ENCODE measurements at places on chromosomes 4 and X.

- no peak for DNase-seq
Measured at GRCh38 chr4:22522706-22523501, 7.0 kb upstream of the ADGRA3 start.

GRCh38 chr4:173424899-173425805 is 26.2 kb upstream of the SCRG1 start:
- DNase-seq = no peak

GRCh38 chr4:10623862-10624261 is 60.7 kb downstream of the CLNK start:
- no peak for DNase-seq

- no peak for DNase-seq
Measured at GRCh38 chr4:53424280-53424679, 46.8 kb downstream of the FIP1L1 start.

GRCh38 chr4:156725257-156725656 is 246.3 kb downstream of the PDGFC start:
- peak; percentile 80 for DNase-seq

GRCh38 chr4:21947791-21948346 is 703 bp downstream of the KCNIP4 start:
- DNase-seq = no peak

- no peak for DNase-seq
Measured at GRCh38 chr4:173182403-173182802, 13.8 kb downstream of the GALNT7 start.

- no peak for DNase-seq
Measured at GRCh38 chr4:39597695-39598381, 40.8 kb downstream of the SMIM14 start.

DNA sequence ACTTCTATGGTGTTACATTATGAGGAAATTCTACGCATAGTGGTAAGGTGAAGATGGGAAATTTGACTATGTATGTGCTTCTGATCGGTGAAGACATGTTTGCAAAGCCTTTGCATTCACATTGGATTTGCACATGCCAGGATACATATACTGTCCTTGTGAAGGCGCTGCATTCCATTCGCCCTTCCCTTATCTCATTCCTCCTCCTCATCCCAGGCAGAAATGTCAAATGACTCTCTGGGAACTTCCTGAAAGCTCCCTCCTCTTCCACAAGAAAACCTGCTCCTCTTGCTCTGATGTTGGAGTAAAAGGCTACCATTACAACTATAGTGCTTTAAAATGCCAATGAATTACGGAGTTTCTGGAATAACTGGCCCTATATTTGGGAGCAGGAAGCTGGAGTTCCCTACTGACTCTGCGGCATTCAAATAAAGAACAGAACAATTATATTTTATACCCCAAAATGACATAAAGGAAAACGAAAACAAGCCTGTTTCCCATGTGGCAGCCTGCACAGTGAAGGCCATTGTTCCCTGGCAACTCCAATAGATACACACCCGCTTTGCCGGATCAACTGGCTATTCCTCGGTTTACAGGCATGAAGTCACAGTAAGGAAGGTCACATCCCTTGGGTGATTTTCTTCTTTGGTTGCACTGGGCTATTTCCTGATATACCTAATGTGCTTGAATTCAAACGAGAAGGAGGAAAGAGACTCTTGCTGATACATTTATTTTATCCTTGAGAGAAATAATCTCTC is 84.5 kb downstream of the AREG start:
- DNase-seq = no peak

GRCh38 chrX:152276277-152276676 is 137.9 kb upstream of the MAGEA10 start:
- DNase-seq = no peak

- no peak for DNase-seq
Measured at GRCh38 chr4:79980448-79980847, 92.6 kb downstream of the ANTXR2 start.

DNA sequence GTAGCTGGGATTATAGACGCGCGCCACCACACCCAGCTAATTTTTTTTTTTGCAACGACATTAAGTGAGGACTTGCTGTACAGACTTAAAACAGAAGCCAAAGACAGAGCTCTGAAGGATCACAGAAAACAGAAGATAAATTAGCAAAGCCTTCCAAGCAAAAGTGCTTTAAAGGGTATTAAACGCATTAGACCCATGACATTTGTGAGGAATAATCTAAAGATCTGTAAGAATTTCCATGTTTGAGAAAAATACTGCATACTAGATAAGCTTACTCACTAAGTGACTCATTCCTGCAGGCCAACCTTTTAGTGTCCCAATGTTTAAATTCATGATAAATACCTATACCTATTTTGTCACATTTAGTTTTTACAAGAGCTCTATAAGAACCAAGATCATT is 27.4 kb downstream of the SMARCA1 start:
- DNase-seq = no peak

DNA sequence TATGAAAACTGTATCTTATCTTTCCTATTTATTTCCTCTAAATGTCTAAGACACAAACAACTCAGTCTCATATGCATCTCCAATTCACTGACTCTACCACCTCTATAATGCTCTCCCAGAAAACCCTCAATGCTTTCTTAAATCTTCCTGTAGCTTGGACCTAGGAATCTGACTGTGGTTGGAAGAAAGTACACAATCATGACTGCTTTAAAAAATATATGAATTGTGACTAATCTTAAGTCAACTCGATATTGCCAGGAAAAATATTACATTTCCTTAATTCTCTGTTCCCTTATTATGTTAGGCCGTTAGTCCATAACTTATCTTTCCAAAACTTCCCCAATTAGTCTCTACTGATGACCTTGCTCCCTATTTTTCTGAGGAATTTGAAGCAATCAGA is 87.0 kb downstream of the SPCS3 start:
- no peak for DNase-seq

- no peak for DNase-seq
Measured at GRCh38 chr4:56115898-56116297, 167.2 kb downstream of the CEP135 start.

DNA sequence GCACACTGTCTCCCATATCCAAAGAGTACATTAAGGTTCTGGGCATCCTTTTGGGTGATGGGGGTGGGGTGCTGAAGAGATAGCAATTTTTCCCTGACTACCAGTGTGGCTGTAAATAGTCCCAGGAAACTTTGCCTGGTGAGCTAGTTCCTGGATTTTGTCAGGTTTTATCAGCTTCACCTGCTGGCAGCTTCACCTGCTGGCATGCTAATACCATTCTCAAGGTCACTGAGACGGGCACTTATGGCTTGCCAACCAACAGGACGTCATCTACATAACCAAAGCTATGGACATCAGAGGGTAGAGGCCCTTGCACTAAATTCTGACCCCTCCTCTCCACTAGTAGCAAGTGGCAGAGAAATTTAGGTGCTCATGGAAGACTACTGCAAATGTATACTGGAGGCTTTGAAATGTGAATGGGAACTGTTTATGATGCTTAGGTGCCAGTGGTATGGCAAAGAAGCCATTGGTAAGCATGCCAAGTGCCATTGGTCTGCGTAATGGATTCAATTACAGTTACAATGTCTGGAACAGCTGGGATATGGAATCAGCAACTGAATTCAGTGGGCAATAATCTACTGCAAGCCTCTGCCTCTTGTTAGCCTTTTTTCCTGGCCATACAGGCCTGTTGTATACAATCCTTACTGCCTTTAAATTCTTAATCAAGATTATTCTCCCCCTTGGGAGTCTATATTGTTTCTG is 71.6 kb upstream of the SH3RF1 start:
- no peak for DNase-seq

DNA sequence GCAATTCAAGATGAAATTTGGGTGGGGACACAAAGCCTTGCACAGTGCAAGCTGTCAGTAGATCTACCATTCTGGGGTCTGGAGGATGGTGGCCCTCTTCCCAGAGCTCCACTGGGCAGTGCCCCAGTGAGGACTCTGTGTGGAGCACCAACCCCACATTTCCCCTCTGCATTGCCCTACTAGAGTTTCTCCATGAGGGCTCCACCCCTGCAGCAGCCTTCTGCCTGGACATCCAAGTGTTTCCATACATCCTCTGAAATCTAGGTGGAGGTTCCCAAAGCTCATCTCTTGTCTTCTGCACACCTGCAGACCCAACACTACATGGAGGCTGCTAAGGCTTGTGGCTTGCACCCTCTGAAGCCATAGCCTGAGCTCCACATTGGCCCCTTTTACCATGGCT is 402.3 kb downstream of the RAB28 start:
- no peak for DNase-seq

DNA sequence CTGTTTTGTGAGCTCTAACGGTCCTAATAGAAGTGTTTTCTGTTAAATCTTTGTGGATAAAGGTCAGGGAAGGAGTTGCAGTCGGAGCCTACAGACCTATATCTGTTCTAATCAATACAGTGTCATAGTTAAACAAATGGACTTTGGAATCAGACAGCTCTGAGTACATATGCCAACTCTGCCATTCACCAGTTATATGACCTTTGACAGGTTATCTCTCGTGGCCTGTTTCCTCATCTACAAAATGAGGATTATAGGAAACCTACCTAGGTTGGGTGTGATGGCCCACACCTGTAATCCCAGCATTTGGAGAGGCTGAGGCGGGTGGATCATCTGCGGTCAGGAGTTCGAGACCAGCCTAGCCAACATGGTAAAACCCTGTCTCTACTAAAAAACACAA is 89.7 kb downstream of the MID1IP1 start:
- no peak for DNase-seq

GRCh38 chrX:131728295-131729145 is 184.6 kb downstream of the OR13H1 start:
- DNase-seq = no peak

DNA sequence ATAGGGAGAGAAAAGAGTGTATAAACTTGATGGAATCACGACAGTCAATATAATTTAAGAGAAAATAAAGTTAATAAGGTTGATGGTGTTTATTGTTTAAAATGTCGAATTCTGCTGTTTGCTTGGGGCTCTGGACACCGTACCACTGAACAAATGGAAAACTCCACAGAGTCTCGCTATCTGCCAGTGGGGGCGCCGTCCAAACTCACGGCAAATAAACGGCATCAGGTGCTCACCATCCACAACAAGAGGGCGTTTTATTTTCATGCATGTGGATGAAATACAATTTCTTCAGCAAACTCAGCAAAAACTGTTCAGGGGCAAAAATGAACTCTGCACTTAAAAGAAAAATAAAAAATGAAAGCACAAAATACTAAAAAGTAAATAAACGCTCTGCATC is 46.6 kb upstream of the FAM47C start:
- DNase-seq = no peak

GRCh38 chr4:155799116-155799793 is 40.4 kb downstream of the GUCY1B1 start:
- DNase-seq = no peak

- DNase-seq = peak; percentile 38
Measured at GRCh38 chr4:2818351-2818939, 25.2 kb upstream of the ADD1 start.

GRCh38 chr4:185165605-185166063 is 22.6 kb downstream of the SLC25A4 start:
- no peak for DNase-seq

- no peak for DNase-seq
Measured at GRCh38 chr4:95215991-95216605, 332.7 kb downstream of the UNC5C start.

GRCh38 chr4:111943796-111944203 is 201.5 kb upstream of the FAM241A start:
- DNase-seq = peak; percentile 21

DNA sequence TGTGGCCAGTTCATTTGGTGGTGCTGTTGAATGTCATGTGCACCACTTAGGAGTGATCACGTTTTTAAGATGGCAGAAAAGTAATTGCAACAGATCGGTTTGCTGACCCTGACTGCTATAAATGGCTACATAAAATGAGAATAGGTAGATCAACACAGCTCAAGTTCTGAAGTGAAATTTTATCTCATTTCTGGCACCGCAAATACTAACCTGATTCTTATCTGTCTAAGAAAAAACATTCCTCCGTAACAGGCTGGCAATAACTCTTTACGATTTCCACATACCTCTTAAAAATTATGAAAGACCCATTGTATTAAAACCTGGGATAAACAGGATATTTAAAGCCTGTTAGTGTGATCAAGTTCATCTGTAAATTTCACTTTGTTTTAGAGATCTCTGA is 387.5 kb downstream of the PDGFC start:
- no peak for DNase-seq

DNA sequence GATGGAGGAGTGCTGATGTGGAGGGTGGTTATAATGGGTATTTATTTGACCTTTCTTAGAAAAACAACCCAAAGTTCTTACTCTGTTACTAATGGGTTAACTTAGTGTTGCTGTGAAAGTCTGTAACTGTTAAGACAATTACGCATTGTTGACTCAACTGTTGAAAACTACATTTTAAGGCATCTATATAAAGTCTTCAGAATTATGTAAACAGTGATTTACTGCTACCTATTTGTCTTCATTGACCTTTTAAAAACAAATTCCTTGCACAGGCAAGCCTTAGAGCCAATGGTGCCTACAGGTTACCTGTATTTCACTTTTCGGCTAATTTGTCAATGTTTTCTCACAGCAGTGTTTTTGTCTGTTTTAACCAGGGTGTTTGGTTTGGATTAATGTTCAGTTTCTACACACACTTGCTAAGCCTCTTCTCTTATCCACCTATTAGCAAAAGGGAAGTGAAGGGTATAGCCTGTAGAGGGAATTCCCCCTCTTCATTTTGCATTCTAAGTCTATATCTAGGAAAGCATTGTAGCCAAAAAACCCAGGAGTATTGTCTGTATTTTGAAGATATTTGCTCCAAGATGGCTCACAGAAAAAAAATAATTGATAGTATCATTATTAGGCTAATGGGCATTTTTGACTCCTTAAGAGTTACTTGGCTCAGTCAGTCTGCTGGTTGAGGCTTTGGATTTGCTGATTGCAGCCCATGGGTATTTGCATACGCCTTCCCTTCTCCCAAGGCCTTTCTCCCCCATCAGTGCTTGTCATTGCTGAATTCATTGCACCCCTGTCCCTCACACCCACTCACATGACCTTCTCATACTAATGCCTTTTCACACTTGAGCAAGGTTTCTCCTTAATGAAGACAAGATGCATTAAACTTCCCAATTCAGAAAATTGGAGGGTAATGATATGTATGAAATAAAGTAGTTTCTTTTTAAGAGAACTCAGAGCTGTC is 30.5 kb downstream of the AFF1 start:
- DNase-seq = no peak

DNA sequence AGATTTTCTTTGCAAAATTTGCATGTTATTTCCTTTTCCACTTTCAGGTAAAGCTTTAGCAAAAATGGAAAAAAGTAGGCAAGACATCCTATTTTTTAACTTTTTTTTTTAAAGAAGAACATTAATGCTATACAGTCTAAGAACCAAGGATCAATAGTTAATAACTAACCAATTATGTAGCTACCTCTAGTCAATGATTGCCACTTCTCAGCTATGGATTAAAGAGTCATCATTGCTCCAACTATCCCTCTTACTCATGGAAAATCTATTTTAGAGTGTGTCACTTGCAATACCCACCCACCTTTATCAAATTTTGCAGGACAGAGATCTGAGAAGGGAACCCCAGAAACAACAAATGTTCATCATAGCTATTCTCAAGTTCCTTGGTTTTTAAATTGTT is 223.1 kb downstream of the ANK2 start:
- DNase-seq = no peak

GRCh38 chr4:144734522-144734921 is 88.6 kb downstream of the HHIP start:
- DNase-seq = no peak

GRCh38 chr4:85869181-85869580 is 394.2 kb downstream of the ARHGAP24 start:
- DNase-seq = no peak

GRCh38 chr4:165394275-165394674 is 15.5 kb downstream of the CPE start:
- DNase-seq = no peak

Measured in left ventricle myocardium superior (tissue), 1 donor.